ENCODE measurements at places on chromosomes 7 and 10. TPM values are rescaled to one million over a fixed set of nuclear protein-coding genes. Genes with fewer than 3 reads are reported as not detected.

GPC2 gene
- 9.5 TPM for total RNA-seq

GRCh38 chr7:105185290-105186010 is 171.4 kb downstream of the KMT2E start:
- no peaks in the 10 kb centered on the region for H3K27me3 ChIP-seq
- H3K4me1 ChIP-seq: peaks cover 21% of the 10 kb centered on the region
- H3K36me3 ChIP-seq: peaks cover 7% of the 10 kb centered on the region
- no peak overlapping the region for H3K4me3 ChIP-seq
- no peak for DNase-seq
- H3K27ac ChIP-seq: no peak overlapping the region

LEP gene
- not detected for total RNA-seq

ERVW-1 gene
- not detected for total RNA-seq

YAE1 gene
- 5.5 TPM for total RNA-seq

DNA sequence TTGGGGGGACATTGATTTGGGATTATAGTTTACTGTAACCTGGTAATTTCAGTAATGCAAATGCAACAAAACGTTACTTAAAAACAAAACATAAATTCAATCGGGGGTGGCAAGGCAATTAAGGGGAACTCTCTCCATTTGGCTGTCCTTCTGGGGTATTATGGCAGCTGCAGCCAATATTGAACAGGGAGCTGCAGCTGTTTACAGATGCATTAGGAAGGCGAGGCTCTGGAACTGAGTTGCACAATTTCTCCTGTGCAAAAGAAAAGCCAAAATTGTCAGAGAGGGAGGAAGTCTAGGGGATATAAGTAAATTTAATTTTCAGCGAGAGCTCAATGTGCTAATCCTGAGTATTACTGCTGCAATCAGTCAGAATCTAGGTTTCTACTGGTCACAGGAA is 36.1 kb downstream of the NEUROD6 start:
- no peak for DNase-seq
- H3K4me3 ChIP-seq: no peak overlapping the region
- H3K36me3 ChIP-seq: no peaks in the 10 kb centered on the region
- no peak overlapping the region for H3K27ac ChIP-seq
- no peaks in the 10 kb centered on the region for H3K4me1 ChIP-seq

FOXK1 gene
- total RNA-seq: 35.0 TPM

DNA sequence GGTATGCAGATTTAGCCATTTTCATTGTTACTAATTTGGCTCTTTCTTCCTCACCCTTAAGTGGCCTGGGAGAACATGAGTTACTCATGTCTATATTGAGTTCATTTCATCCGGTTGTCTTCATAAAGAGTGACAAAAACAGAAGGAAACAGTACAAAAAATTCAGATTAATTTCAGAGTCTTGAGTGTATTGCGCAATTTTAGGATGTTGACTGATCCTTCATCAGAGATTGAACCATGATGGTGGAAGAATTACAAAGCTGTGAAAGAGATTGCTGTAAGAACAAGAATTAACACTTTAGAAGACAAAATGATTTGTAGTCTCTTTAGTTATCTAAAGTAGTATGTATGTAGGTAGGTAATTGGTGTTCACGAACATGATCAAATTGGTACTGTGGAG is 194.0 kb upstream of the PPP1R3A start:
- DNase-seq: no peak
- no peaks in the 10 kb centered on the region for H3K4me1 ChIP-seq
- H3K27ac ChIP-seq: no peak overlapping the region
- no peaks in the 10 kb centered on the region for H3K36me3 ChIP-seq

MINDY4 gene
- 1.2 TPM for total RNA-seq

DNA sequence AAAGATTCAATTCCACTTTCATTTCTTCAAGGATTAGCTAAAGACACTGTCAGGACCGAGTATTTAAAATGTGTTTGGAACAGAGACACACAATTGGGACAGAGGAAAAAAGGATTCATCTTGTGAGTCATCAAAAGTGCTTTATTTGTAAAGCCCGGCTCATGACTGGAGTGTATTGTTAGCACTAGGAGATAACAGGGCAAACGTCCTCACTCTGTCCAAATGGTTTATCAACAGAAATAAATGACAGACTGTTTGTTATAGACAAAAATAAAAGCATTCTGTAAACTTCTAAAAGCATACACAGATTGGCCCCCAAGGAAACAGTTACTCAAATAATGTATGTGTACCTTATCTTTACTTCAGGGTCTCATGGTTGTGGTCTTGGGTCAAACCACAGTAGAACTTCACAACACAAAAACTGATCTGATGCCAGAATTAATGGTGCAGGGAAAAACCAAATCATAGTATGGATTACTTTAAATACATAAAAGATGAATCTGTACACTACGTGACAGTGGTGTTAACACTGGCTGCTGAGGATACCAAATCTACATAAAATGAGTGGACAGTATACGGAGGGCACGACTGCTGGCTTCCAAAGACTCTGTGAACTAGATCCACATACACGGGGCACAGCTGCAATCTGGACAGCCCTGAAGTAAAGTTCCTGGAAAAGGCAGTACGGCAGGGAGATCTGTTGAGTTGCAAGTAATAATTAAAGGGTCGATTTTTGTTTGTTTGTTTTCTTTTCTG is 179.4 kb downstream of the PIP4K2A start:
- no peak overlapping the region for H3K27ac ChIP-seq
- no peaks in the 10 kb centered on the region for H3K27me3 ChIP-seq
- H3K36me3 ChIP-seq: peaks cover 59% of the 10 kb centered on the region
- H3K4me3 ChIP-seq: no peak overlapping the region
- H3K4me1 ChIP-seq: no peaks in the 10 kb centered on the region

- H3K27ac ChIP-seq: no peak overlapping the region
- no peaks in the 10 kb centered on the region for H3K36me3 ChIP-seq
- peaks cover 13% of the 10 kb centered on the region for H3K4me1 ChIP-seq
- DNase-seq: no peak
These were observed 4.2 kb downstream of the CYTH3 start for GRCh38 chr7:6268023-6268900.

GRCh38 chr7:123748171-123748733 is 551 bp downstream of the WASL start:
- H3K4me3 ChIP-seq: peak overlapping the region; percentile 95

All from activated naive CD4-positive, alpha-beta T cell treated with anti-CD3 and anti-CD28 coated beads for 36 hours (primary cell).